ENCODE measurements at places on chromosomes 16 and 17.

- DNase-seq = no peak
Observed at GRCh38 chr16:80164966-80165550, 375.7 kb upstream of the DYNLRB2 start.

- no peak for DNase-seq
Observed at GRCh38 chr17:73613271-73614233, 30.7 kb downstream of the SDK2 start.

- DNase-seq = peak; percentile 10
Observed at GRCh38 chr17:41811549-41812380, at the start of gene P3H4. P3H4 (minus strand) TSS chr17:41811949; CDS start chr17:41811915, 34 bp downstream.

GRCh38 chr17:32265192-32265923 is at the start of gene RHBDL3:
RHBDL3 (plus strand) TSS chr17:32265832; CDS start chr17:32266190, 358 bp downstream.
- DNase-seq = no peak

GRCh38 chr17:68950725-68951124 is 4.5 kb downstream of the ABCA8 start:
- DNase-seq = no peak

GRCh38 chr16:80846680-80847079 is 42.3 kb upstream of the CDYL2 start:
- DNase-seq = no peak

GRCh38 chr17:18976201-18976600 is 24.2 kb downstream of the SLC5A10 start:
- DNase-seq = no peak

GRCh38 chr17:63138713-63139112 is 172.7 kb downstream of the TANC2 start:
- DNase-seq = no peak

- no peak for DNase-seq
Observed at GRCh38 chr16:19283637-19284036, 1.9 kb upstream of the CLEC19A start.

DNA sequence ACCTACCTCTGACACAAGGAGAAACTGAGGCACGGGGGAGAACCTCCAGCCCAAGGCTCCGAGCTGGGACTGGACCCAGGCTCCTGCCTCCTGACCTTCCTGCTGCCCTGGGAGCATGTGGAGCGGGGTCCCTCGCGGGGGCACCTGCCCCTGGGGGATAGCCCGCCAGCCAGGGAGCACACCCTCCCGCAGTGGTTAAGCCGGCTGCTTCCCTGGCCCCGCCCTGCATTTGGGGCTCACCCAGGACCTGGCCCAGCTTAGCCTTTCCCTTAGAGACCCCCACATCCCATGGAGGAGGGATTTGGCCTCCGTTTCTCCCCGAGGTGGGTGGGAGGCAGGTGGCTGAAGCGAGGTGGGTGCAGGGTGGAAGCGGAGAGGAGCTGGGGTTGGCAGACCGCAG is 1.8 kb upstream of the CDH15 start:
- no peak for DNase-seq

- DNase-seq = no peak
Observed at GRCh38 chr16:2090777-2091546, 43.2 kb downstream of the TSC2 start.

- DNase-seq = no peak
Observed at GRCh38 chr16:86193528-86194193, 294.7 kb downstream of the IRF8 start.

DNA sequence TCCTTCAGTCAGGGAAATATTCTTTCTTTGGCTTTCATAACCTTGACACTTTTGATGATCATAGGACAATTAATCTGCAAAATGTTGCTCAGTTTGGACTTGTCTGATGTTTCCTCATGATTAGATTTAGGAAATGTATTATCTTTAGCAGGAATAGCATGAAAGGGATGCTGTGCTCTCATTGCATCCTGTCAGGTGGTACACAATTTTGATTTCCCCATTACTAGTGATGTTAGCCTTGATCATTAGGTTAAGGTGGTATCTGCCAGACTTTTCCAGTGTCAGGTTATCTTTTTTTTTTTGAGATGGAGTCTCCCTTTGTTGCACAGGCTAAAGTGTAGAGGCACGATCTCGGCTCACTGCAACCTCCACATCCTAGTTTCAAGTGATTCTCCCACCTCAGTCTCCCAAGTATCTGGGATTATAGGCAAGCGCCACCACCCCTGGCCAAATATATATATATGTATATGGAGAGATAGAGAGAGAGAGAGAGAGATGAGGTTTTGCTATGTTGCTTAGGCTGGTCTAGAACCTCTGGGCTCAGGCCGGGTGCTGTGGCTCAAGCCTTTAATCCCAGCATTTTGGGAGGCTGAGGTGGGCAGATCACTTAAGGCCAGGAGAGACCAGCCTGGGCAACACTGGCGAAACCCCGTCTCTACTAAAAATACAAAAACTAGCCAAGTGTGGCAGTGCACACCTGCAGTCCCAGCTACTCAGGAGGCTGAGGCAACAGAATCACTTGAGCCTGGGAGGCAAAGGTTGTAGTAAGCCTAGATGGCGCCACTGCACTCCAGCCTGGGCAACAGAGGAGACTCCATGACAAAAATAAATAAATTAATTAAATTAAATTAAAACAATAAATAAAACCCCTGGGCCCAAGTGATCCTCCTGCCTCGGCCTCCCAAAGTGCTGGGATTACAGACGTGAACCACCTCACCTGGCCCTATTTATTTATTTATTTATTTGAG is 15.8 kb upstream of the CAVIN1 start:
- DNase-seq = no peak

GRCh38 chr17:49980703-49981197 is 11.8 kb downstream of the DLX4 start:
- DNase-seq = no peak

- no peak for DNase-seq
Observed at GRCh38 chr16:3819175-3819527, 61.4 kb downstream of the CREBBP start.

DNA sequence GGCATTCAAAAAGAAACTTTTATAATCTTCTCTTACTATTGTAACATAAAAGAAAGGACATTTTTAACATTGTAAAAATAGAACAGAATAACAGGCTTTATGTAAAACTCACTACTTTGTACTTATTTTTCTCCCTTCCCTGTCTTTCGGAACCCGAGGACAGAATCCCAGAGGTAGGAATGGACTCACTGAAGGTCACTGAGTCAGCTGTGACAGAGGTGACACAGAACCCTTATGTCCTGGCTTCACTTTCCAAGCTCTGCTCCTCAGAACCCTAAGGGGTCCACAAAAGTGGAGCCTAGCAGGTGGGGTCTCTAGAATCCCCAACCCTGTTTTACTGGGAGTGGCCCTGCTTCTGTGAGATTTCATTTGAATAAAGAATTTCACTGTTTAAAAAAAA is 3.7 kb downstream of the KCTD13 start:
- DNase-seq = no peak

DNA sequence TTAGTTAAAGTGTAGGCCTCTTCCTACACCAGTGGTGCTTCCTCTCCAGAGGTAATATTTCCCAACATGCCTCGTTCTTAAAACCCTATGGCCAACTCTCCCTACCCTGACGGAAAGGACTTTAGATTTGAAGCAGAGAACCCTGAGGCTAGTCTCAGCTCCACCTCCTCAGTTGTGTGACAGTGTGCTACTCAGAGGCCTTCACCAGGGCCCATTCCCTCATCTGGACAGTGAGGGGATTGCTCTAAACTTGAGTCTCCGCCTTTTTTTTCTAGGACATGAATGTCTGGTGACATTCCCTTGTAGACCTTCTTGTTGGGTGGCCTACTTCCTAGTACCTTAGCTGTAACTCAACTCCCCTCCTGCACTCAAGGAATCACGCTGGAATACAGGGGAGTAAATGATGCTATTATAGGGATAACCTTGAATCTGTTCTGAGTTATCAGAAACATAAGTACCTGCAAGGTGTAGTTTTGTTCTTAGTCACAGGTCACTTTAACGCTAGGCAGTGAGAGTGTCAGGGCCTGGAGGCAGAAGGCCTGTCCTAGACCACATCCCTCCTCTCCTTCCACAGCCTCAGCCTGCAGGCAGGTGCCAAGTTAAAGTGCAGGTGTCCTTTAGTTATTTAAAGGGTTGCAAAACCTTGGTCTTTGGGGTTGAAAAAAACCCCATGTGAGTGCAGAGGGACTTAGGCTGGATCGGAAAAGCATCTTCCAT is 26.9 kb downstream of the LDHD start:
- no peak for DNase-seq

DNA sequence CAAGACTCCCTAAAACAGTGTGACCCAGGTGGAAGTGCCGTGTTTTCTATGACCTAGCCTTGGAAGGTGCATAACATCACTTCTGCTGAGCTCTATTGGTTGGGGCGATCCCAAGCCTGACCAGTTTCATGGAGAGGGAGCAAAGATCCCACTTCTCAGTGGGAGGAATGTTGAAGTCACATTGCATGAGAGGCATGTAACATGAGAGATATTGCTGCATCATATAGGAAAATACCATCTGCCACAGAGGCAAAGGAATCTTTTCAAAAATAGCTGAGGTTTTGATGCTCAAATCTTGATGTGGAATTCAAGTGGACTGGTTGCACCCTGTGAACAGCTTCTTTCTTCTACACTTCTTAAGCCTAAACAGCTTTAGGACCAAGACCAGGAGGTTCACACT is 56.4 kb upstream of the NLRP1 start:
- no peak for DNase-seq

DNA sequence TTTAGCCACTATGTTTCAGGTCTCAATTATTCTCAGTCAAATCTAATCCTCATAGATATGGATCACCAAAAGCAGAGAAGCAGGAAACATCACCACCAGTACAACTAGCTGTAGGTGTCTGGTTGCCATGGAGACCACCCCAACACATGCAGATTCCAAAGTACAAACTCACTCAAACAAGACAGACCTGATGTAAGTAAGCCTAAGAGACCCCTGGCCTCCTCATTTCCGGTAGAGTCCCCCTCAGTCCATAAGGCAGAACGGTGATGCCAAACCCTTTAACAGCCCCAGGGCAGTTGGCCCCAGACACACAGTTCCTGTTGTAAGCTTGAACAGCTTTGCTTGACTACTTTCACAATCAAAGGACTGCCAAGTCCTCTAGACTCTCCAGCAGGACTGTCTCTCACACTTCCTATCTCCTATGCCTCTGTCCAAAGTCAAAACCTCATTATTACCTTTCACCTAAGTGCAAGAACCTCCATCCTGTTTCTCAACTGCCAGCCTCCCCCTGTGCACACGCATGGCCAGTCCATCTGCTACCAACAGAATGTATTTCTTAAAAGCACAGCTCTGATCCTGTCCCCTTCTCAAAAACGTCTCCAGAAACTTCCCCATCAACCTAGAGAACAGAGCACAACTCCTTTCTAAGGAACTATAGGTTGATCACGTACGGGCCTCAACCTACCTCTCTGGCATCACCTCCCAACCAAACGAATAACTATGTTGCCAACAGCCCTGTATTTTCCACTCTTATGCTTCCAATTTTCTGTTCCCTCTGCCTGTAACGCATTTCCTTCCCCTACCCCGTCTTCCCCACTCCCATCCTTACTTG is 23.9 kb downstream of the SLC39A11 start:
- DNase-seq = no peak

GRCh38 chr16:72426386-72426785 is 254.4 kb upstream of the PMFBP1 start:
- no peak for DNase-seq

DNA sequence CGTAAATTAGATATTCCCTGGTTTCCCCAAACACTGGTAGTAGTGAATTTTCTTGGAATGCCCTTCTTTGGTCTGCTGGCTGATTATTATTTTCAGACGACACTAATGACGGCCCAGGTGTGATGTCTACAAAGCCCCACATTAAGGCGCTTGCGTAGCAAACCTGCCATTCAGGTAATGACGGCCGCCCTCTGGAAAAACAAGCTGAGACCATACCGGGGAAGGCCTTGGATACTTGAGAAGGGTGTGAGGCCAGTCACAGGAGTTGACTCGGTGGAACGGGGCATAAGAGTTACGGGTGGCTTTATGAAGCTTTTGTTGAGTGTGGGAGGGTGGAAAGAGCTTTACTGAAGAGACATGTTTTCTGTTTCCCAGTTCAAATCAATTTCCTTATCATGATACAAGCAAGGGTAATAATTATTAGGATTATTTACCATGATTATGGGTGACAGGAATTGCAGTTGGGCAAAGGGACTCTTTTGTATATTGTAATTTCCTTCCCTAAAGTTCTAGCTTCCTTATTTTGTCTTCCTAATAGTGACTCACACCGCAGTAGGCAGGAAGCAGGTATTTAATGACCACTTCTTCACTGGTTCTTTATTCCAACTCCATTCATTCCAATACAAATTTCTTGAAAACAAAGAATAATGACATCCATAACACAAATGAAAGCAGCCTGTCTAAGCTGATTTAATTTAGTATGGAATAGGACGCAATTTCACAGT is 24.8 kb downstream of the KRT23 start:
- no peak for DNase-seq

GRCh38 chr17:58639681-58640080 is 52.2 kb downstream of the TEX14 start:
- DNase-seq = no peak

DNA sequence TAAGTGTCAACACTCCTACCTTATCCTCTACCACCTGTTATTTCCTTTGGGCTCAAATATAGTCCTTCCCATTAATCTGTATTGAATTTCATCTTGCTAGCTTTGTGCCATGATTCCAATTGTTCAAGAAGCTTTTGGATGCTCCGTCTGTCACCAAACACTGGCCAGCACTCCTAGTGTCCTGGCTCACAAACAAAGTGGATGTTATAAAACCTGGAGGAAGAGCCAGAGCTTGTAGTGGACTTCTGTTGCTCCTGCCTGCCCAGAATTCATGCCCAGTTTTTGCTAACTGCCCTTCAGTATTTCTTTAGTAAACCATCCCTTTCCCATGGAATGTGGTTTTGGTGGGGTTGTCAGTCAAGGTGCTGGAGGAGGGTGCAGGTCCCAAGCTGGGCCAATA is 77.2 kb upstream of the HS3ST2 start:
- no peak for DNase-seq

- DNase-seq = no peak
Observed at GRCh38 chr17:81373536-81374160, 21.6 kb upstream of the BAHCC1 start.

DNA sequence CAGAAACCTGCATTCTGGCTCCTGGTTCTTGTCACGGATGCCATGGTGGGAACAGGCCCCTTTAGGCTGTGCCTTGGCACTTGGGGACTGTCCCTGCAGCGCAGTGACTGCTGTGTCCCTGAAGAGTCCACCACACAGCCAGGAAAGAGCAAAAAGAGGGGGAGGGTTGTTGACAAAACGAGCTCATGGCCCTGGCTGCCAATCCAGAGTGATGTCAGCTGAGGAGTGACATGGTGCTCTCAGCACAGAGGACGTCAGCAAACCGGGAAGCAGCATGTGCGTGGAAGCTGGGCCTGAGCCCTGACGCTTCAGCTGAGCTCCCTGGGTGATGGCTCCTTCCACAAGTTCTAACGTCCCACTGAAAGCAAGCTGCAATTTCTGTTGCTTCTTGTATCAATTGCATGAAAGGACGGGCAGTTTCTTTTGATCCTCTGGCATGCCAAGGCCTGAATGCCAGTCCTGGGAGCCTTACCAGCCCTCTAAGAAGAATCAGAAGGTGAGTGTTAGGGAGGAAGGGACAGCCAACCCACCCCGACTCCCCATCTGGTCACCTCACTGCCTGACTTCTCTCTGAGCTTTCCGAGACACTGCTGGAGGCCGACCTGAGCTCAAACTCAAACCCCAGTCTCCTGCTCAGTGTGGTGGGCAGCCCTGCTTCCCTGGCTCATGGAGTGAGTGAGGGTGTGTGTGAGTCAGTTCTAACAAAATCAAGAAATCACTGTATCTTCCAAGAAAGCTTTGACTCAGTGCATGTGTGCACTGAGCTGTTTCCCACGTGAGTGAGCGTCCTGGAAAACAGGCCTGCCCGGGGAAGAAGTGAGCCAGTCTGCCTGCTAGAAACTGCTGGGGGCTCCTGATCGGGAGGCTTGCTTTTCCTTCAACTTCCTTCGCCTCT is 14.7 kb upstream of the WNT3 start:
- DNase-seq = no peak

- DNase-seq = no peak
Observed at GRCh38 chr17:11969565-11969964, 27.7 kb downstream of the ZNF18 start.
